ENCODE measurements at places on chromosomes 6 and 20. TPM values are rescaled to one million over a fixed set of nuclear protein-coding genes. Genes with fewer than 3 reads are reported as not detected.

- no peak for DNase-seq
- no peak overlapping the region for H3K4me3 ChIP-seq
- H3K27ac ChIP-seq, result no peak overlapping the region
- H3K36me3 ChIP-seq, result no peaks in the 10 kb centered on the region
- no peaks in the 10 kb centered on the region for H3K4me1 ChIP-seq
Measured at GRCh38 chr6:3609388-3609787, 142.1 kb downstream of the PXDC1 start.

DNA sequence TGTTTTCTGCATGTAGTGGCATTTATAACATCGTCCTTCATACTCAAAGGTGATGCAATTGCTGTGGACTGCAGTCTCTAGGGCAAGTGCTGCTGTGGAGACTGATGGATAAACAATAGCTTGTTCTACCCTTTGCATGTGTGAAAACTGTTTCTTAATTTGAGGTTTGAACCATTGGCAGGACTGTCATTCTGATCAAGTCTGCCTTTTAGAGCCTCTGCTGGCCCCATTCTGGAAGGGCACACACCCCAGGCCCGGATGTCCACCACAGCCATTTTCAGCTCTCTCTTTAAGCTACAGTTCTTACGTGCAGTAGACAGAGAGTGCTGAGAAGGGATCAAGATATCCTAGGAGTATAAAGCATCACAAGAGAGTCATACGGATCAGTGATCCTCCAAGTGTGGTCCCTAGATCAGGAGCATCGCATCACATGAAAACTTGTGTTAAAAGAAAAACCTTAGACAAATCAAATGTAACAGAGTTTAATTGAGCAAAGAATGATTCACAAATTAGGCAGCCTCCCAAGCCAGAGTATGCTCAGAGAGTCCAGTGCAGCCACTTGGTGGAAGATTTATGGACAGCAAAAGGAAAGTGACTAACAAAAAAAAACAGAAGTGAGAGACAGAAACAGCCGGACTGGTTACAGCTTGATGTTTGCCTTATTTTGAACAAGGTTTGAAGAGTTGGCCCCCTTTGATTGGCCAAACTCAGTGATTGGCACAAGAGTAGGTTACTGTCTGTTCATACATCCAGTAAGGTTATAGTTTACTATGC, 52.0 kb downstream of the FRK start:
- no peak overlapping the region for H3K4me3 ChIP-seq
- peak overlapping the region; percentile 42 for H3K27ac ChIP-seq
- peaks cover 36% of the 10 kb centered on the region for H3K4me1 ChIP-seq
- no peaks in the 10 kb centered on the region for H3K36me3 ChIP-seq
- DNase-seq, result no peak

The AURKA gene
- total RNA-seq, result 2.5 TPM

DNA sequence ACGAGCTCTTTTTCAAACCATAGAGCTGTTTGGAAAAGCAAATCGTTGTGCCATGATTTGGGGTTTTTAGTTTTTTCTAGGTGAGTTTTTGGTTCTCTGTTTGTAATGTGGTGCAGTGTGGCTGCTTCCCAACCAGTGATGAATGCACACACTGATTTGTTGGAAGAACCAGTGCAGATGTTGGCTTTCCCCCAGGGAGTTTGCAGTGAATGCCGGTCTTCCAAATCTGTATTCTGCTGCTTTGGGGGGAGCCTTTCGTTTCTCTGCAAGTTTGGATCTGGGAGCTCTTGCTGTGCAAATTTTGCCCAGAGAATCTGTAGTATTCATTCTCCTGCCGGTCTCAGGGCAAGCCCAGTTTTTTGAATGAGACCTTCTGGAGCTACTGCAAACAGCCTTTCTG, 14.5 kb downstream of the HECA start:
- no peak for DNase-seq
- H3K27me3 ChIP-seq, result no peaks in the 10 kb centered on the region
- H3K36me3 ChIP-seq, result no peaks in the 10 kb centered on the region
- no peak overlapping the region for H3K27ac ChIP-seq
- H3K4me1 ChIP-seq, result peaks cover 78% of the 10 kb centered on the region

DNA sequence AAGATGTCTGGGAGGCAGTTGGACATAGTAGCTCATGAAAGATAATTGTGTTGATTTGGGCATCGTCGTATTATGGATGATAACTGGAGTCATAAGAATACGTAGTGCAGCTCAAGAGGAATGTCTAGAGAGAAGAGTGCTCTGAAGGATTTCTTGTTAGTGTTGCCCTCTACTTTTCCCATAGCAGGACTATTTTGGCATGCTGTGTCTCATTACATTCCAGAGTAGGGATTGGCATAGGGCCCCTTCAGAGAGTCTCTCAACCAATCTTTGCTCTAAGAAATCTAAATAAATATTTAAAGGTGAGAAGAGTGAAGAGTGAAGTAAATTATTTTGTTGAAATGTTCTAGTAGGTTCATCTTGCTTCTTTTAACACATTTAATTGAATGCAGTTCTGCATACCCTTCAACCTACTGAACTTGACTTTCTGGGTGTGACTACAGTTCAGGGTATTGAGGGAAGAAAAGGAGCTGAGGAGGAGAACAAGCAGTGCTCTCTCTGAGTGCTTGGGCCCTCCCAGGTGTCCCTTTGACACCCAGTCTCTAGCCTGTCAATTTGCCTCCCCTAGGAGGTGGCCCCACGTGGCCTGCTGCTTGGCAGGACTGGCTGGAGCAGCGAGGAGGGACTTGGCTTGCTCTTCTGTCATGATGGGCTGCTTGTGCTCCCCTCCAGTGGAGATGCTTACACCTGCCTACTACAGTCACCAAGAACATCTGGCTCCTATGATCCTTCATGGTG, 33.3 kb downstream of the SOBP start:
- no peaks in the 10 kb centered on the region for H3K4me1 ChIP-seq
- H3K4me3 ChIP-seq, result no peak overlapping the region
- H3K27me3 ChIP-seq, result no peaks in the 10 kb centered on the region
- DNase-seq, result peak; percentile 49
- H3K27ac ChIP-seq, result peak overlapping the region; percentile 19

GRCh38 chr6:87074101-87074621, 20.7 kb downstream of the CGA start:
- DNase-seq, result no peak
- H3K27me3 ChIP-seq, result no peaks in the 10 kb centered on the region
- no peak overlapping the region for H3K27ac ChIP-seq
- H3K4me1 ChIP-seq, result no peaks in the 10 kb centered on the region
- no peak overlapping the region for H3K4me3 ChIP-seq
- H3K36me3 ChIP-seq, result no peaks in the 10 kb centered on the region

The RING1 gene
- 43.1 TPM for total RNA-seq

- H3K4me1 ChIP-seq, result no peaks in the 10 kb centered on the region
- H3K27me3 ChIP-seq, result no peaks in the 10 kb centered on the region
- no peak overlapping the region for H3K4me3 ChIP-seq
- no peaks in the 10 kb centered on the region for H3K36me3 ChIP-seq
- no peak overlapping the region for H3K27ac ChIP-seq
- no peak for DNase-seq
Measured at GRCh38 chr6:41878961-41879405, 16.2 kb downstream of the USP49 start.
